ENCODE measurements at places on chromosomes 12 and 14. TPM values are rescaled to one million over a fixed set of nuclear protein-coding genes. Genes with fewer than 3 reads are reported as not detected.

B3GNT4 gene
- total RNA-seq, result 0.46 TPM

DNAH10 gene
- total RNA-seq, result 0.23 TPM

ACSM4 gene
- not detected for total RNA-seq

KRR1 gene
- total RNA-seq, result 45.3 TPM

ABHD4 gene
- total RNA-seq, result 34.2 TPM

GRCh38 chr12:121241156-121241970 lies 31.4 kb downstream of the P2RX4 start:
- no peak overlapping the region for H3K4me3 ChIP-seq
- no peaks in the 10 kb centered on the region for H3K27me3 ChIP-seq
- peak overlapping the region; percentile 44 for H3K27ac ChIP-seq
- peaks cover 37% of the 10 kb centered on the region for H3K36me3 ChIP-seq

Data from upper lobe of right lung (tissue), 1 donor.